AML-193 (cell line): ENCODE measurements at places on chromosomes 7 and 10.

DNA sequence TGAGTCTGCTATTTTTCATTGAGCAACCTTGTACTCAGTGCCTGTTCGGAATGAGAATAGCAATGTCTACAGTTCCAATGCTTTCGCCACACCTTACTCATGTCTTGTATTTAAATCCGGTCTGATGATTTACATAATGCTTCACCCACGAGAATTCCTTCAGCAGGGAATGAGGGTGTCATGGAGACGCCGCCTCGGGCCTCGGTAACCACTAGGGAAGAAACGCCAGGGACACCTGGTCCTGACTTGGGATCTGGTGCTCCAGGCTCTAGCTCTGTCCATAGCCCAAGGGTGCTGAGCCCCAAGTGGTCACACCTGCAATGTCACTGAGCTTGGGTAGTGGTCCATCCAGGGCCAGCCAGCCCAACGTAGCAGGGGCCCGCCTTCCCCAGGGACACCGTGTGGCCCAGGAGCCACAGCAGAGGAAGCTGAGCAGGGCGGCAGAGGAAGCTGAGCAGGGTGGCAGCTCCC lies 37.4 kb downstream of the PRKAG2 start:
- peak; percentile 35 for DNase-seq

- DNase-seq, result no peak
These were observed 51.9 kb upstream of the CAPZA2 start for GRCh38 chr7:116810267-116811116.

DNA sequence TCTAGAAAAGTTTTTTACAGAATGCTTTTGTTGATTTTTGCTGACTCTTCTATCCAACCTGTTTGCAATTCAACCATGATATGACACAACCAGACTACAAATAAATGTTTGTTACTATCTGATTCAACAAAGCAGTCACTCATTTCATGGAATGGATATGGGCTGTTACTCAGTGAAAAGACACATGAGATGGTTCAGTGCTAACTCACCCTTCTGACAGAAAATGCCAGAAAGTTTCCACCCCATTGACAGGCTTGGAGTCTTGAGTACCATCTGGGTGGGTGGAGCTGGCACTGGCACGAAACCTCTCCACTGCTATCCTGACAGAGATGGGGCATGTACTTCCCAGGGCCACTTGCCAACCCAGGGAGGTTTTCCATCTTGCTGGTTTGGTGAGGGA lies 39.5 kb downstream of the RBM28 start:
- no peak for DNase-seq

DNA sequence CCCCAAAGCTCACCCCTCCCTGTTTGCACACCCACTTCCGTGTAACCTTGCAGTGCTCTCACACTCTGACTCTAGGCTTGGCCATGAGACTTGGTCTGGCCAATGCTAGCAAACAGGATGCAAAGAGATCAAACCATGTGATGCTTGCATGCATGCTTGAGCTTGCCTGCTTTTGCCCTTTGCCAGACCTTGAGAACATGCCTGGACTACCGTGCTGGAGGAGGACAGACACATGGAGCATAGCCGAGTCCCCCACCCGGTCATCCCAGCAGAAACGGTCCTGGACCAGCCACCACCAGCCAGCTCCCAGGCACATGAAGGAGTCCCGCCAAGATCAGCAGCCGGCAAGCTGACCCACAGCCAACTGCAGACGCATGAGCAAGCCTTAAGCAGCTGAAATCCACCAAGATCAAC lies 23.4 kb downstream of the PYROXD2 start:
- peak; percentile 48 for DNase-seq

- no peak for DNase-seq
These were observed 75.7 kb downstream of the C10orf105 start for GRCh38 chr10:71643904-71644303.

DNA sequence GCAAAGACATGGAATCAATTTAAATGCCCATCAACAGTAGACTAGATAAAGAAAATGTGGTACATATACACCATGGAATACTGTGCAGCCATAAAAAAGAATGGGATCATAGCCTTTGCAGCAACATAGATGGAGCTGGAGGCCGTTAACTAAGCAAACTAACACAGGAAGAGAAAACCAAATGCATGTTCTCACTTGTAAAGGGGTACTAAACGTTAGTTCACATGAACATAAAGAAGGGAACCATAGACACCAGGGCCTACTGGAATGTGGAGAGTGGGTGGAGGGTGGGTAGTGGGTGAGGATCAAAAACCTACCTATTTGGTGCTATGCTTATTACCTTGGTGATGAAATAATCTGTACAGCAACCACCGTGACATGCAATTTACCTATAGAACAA lies 78.4 kb upstream of the GSDME start:
- DNase-seq, result no peak

- DNase-seq, result no peak
These were observed 1014.6 kb downstream of the GATA3 start for GRCh38 chr10:9069136-9069535.

- DNase-seq, result no peak
These were observed 47.2 kb downstream of the KIF11 start for GRCh38 chr10:92640107-92640506.

DNA sequence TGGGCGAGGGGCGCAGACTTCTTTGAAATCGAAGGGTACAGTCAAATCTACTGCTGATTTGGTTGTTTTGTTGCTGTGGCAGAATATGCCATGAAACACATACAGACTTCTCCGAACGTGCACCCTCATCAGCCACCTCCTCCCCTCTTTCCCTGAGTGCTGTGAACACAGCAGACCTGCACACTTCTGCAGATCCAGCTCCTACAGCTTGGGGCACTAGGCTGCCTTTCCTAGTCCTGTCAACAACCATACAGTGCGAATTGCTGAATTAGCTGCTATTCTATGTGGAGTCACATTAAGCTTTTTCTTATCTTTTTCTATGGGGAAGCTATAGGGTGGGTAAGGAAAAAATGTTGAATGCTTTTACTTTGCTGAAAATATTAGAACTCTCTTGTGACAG lies 57.5 kb downstream of the COL17A1 start:
- no peak for DNase-seq
